ENCODE measurements at places on chromosomes 16 and 17. TPM values are rescaled to one million over a fixed set of nuclear protein-coding genes. Genes with fewer than 3 reads are reported as not detected.
A peak's percentile ranks its signal among the peaks of the same experiment; 100 is the strongest.

Gene CBX1
- 145 TPM for total RNA-seq

Gene NMT1
- 86.1 TPM for total RNA-seq

- H3K27ac ChIP-seq: no peak overlapping the region
- DNase-seq: no peak
- no peaks in the 10 kb centered on the region for H3K27me3 ChIP-seq
- H3K4me1 ChIP-seq: peaks cover 6% of the 10 kb centered on the region
Measured at GRCh38 chr16:20916289-20916688, 15.7 kb downstream of the LYRM1 start.

DNA sequence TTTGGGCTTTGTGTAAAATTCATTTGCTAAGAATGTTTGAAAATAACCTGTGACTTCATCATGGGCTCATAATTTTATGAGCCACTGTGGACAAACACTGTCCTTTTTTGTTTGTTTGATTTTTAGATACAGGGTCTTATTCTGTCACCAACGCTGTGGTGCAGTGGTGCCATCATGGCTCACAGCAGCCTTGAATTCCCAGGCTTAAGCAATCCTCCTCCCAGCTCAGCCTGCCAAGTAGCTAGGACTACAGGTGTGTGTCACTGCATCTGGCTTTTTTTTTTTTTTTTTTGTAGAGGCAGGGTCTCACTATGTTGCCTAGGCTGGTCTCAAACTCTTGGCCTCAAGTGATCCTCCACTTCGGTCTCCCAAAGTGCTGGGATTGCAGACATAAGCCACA, 8.3 kb downstream of the TEX2 start:
- peaks cover 42% of the 10 kb centered on the region for H3K4me1 ChIP-seq
- H3K4me3 ChIP-seq: no peak overlapping the region
- H3K27ac ChIP-seq: no peak overlapping the region

DNA sequence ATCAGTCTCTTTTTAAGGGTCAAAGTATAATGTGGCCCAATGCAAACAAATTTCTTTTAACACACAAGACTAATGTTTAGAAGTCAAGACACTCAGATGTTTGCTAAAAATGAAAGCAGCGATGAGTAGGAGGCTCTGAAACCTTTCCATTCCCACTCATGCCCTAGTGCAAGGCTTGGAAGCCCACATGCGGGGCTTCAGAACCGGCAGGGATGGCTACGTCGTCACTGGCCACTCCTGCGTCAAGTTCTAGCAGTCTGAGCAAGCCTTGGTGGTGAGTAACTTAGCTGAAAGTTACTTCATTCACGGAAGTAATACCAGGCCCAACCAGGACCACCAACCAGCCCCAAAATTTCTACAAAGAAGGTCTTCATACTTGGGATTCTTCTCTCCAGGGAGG, 14.8 kb upstream of the TMED6 start:
- no peak for DNase-seq
- H3K27ac ChIP-seq: no peak overlapping the region
- no peaks in the 10 kb centered on the region for H3K27me3 ChIP-seq
- no peaks in the 10 kb centered on the region for H3K4me1 ChIP-seq
- H3K4me3 ChIP-seq: no peak overlapping the region

DNA sequence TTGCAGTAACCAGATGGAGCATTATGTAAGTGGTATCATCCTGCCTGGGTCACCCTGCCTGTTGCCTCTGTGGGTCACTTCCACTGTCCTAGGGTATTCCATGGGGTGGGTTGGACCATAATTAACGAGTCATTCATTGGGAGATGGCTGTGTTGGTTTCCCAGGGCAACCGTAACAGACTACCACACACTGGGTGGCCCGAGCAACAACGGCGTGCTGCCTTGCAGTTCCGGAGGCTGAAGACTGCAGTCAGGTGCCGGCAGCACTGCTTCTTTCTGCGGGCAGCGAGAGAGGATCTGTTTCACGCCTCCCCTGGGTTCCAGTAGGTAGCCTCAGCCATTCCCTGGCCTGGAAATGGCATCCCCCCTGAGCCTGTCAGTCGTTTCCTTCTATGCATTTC, 28.9 kb upstream of the CMIP start:
- peaks cover 7% of the 10 kb centered on the region for H3K4me1 ChIP-seq
- H3K36me3 ChIP-seq: no peaks in the 10 kb centered on the region
- no peaks in the 10 kb centered on the region for H3K27me3 ChIP-seq
- no peak for DNase-seq

- H3K4me1 ChIP-seq: no peaks in the 10 kb centered on the region
- peaks cover 66% of the 10 kb centered on the region for H3K27me3 ChIP-seq
- DNase-seq: no peak
- H3K27ac ChIP-seq: no peak overlapping the region
- H3K4me3 ChIP-seq: no peak overlapping the region
Measured at GRCh38 chr17:43987131-43988021, 17.0 kb upstream of the NAGS start.

Gene SPATA32
- total RNA-seq: not detected

- H3K27me3 ChIP-seq: peaks cover 24% of the 10 kb centered on the region
- H3K4me1 ChIP-seq: no peaks in the 10 kb centered on the region
- no peaks in the 10 kb centered on the region for H3K36me3 ChIP-seq
- H3K4me3 ChIP-seq: no peak overlapping the region
- no peak for DNase-seq
- H3K27ac ChIP-seq: no peak overlapping the region
Measured at GRCh38 chr17:76927577-76927976, 59.4 kb downstream of the MGAT5B start.

GRCh38 chr17:30093463-30094147, 23.0 kb upstream of the NSRP1 start:
- H3K4me3 ChIP-seq: no peak overlapping the region
- H3K27ac ChIP-seq: no peak overlapping the region
- no peaks in the 10 kb centered on the region for H3K36me3 ChIP-seq
- peak; percentile 66 for DNase-seq
- peaks cover 2% of the 10 kb centered on the region for H3K4me1 ChIP-seq

Gene TMC8
- 0.60 TPM for total RNA-seq

GRCh38 chr17:79563237-79564013, 47.4 kb downstream of the RBFOX3 start:
- H3K27ac ChIP-seq: no peak overlapping the region
- DNase-seq: no peak
- no peaks in the 10 kb centered on the region for H3K36me3 ChIP-seq
- no peak overlapping the region for H3K4me3 ChIP-seq
- peaks cover 64% of the 10 kb centered on the region for H3K27me3 ChIP-seq
- peaks cover 12% of the 10 kb centered on the region for H3K4me1 ChIP-seq

GRCh38 chr17:48800626-48801217, 16.3 kb downstream of the TTLL6 start:
- no peak for DNase-seq
- H3K36me3 ChIP-seq: no peaks in the 10 kb centered on the region
- H3K27ac ChIP-seq: no peak overlapping the region
- peaks cover 33% of the 10 kb centered on the region for H3K27me3 ChIP-seq
- H3K4me3 ChIP-seq: no peak overlapping the region

- peak overlapping the region; percentile 47 for H3K4me3 ChIP-seq
- H3K4me1 ChIP-seq: peaks cover 64% of the 10 kb centered on the region
- H3K27me3 ChIP-seq: no peaks in the 10 kb centered on the region
- DNase-seq: peak; percentile 52
Measured at GRCh38 chr17:79991140-79991923, 44.3 kb downstream of the TBC1D16 start.

DNA sequence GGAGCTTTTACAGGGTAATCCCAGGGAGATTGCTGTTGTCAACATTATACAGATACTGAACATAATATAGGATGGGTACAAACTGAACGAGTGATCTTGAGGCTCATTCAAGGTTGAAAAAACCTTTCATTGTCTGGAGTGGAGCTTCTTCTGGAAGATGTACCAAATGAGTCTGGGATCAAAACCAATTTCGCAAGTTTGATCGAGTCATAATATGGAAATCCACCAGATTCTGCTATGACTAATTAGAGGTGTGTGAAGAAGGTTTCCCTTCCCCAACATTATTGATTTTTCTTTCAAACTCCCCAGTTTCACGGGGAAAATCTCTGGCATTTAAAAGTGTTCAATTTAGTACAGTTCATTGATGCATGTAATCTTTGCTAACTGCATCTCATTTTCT, 324.1 kb downstream of the ZFHX3 start:
- H3K4me1 ChIP-seq: peaks cover 7% of the 10 kb centered on the region
- no peak for DNase-seq
- H3K4me3 ChIP-seq: no peak overlapping the region
- H3K36me3 ChIP-seq: no peaks in the 10 kb centered on the region
- H3K27me3 ChIP-seq: no peaks in the 10 kb centered on the region

DNA sequence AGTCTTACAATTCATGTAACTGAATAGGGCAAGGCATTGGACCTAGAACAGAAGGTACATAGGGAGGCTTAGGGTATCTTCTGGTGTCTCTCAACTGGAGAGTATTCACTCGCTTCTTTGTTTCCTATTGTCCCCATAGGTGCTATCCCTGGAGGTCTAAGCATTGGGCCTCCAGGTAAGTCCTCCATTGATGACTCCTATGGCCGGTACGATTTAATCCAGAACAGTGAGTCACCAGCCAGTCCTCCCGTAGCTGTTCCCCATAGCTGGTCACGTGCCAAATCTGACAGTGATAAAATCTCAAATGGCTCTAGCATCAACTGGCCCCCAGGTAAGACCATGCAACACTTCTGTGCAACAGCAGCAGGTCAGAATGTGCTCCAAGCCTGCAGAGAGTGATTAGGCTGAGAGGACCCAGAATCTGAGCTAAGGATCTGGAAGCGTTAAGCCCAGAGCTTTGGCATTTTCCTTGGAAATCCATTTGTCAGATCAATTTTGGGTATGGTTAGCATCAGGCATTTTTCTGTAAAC, 35.7 kb downstream of the TMC6 start:
- no peak overlapping the region for H3K4me3 ChIP-seq
- peaks cover 45% of the 10 kb centered on the region for H3K36me3 ChIP-seq
- H3K4me1 ChIP-seq: no peaks in the 10 kb centered on the region
- DNase-seq: no peak
- H3K27ac ChIP-seq: no peak overlapping the region

Gene LGALS9B
- total RNA-seq: not detected

Gene GOSR2
- 88.4 TPM for total RNA-seq

Gene CEP112
- total RNA-seq: 16.9 TPM

DNA sequence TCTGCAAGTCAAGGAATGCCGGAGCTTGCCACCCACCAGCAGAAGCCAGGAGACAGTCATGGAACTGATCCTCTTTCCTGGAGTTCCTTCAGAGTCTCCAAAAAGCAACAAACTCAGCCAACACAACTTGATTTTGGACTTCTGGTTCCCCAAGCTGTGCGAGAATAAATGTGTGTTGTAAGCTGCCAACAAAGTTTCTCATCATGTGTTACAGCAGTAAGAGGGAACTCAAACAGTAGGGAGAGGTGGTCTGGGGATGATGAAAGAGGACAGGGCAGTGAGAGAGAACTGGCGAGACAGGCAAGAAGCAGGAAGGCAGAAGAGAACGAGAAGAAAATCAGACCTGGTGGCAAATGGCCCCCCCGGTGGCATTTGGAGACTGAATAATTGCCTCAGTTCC, 204.9 kb downstream of the MAF start:
- H3K27ac ChIP-seq: no peak overlapping the region
- peaks cover 8% of the 10 kb centered on the region for H3K4me1 ChIP-seq
- peaks cover 28% of the 10 kb centered on the region for H3K27me3 ChIP-seq
- no peaks in the 10 kb centered on the region for H3K36me3 ChIP-seq
- no peak overlapping the region for H3K4me3 ChIP-seq
- no peak for DNase-seq

Gene C16orf96
- total RNA-seq: 0.45 TPM

DNA sequence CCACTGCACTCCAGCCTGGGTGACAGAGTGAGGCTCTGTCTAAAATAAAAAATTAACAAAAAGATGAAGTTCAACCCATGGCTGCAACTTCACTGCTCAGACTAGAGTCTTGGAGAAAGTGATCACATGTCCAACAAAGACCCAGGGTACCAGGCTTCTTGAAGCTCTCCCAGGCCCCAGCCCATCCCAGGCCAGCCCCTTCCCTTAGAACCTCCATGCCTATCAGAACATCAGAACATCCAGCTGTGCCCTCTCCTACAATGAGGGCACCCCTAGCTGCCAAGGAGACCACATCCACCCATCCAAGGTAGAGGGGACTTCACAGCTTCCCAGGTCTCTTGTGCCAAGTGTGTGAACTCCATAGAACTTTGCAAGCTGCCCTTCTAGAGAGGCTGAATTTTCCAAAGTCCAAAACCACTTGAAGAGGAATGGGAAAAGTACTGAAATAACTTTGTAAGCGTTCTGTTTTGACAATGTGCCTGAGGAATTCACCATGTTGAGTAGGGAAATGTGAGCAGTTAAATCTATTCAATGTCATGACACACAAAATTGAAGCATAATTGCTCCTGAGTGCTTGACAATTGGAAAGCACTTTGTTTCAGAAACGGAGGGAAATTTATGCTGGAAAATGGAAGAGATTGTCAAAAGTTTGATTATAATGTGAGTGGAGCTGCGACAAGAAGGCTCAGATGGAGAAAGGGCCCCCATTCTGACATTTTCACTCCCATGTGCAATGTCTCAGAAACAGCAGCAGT, 230.4 kb downstream of the ZNF423 start:
- no peak for DNase-seq
- H3K27ac ChIP-seq: no peak overlapping the region
- no peaks in the 10 kb centered on the region for H3K27me3 ChIP-seq

- H3K4me3 ChIP-seq: no peak overlapping the region
- no peaks in the 10 kb centered on the region for H3K27me3 ChIP-seq
- no peaks in the 10 kb centered on the region for H3K4me1 ChIP-seq
- peaks cover 13% of the 10 kb centered on the region for H3K36me3 ChIP-seq
- DNase-seq: no peak
Measured at GRCh38 chr16:72442385-72443158, 270.6 kb upstream of the PMFBP1 start.

DNA sequence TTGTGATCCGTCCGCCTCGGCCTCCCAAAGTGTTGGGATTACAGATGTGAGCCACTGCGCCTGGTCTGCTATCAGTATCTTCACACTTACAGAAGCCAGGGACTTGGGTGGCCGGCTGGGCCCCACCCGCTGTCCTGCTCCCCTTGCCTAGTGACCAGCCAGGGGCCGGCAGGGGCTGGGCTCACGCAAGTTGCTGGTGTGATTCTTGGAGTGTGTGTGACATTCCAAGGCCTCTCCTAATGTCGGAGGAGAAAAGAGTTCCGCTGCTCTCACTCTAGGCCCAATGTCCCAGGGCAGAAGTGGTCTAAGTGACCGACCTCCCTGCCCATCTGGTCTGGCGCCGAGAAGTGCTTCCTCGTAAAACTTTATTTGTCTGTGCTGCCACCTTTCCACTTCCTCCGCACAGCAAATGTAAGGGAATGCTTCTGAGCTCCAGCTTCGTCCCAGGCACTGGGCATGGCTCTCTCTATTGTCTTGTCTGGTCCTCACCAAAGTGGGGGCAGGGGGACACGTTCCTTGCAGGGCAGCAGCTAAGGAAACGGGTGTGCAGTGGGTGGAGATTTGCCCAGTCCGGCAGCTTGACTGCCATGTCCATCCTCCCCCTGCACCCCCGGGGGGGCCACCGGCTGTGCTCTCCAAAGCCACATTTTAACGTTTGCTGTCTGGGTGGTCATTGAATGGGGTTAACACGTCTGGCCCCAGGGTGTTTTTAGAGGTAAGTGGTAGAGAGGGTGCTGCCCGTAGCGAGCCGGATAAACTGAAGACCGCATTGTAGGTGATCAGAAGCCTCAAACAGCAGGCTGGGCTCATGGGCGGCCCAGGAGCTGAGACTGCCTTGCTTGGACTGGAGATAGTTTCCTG, 7.8 kb upstream of the GSE1 start:
- H3K27me3 ChIP-seq: no peaks in the 10 kb centered on the region
- H3K36me3 ChIP-seq: no peaks in the 10 kb centered on the region
- no peak for DNase-seq
